ENCODE measurements at places on chromosomes 13 and 19.

GRCh38 chr13:46289260-46289955, 77.7 kb downstream of the LRRC63 start:
- no peak for DNase-seq

GRCh38 chr19:19371059-19371458, 34.4 kb upstream of the GATAD2A start:
- DNase-seq, result no peak

- no peak for DNase-seq
These were observed 66.9 kb downstream of the NHLRC3 start for GRCh38 chr13:39105110-39105509.

- DNase-seq, result no peak
These were observed 503 bp upstream of the SLC7A9 start for GRCh38 chr19:32869966-32870573.

DNA sequence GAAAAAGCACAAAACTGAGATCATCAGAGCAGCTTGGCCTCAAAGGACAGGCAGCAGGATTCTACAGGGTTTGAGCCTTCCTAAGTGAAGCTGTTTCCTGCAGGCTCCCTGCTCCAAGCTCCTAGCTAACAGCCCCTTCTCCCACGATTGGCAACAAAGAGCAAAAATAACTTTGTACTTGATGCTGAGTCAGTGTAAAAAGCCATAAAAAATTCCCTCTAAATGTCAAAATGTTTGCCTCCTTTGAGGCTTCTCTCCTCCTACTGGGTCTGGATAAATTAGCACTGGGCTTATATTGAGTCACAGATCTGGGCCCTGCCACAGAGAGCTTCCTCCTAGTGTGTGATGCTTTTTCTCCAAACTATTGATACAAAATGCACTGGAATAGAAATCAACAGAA, 153.3 kb downstream of the TNFRSF19 start:
- no peak for DNase-seq

Measured in T-cell (primary cell).